Effector CD8-positive, alpha-beta T cell (primary cell): ENCODE measurements at places on chromosomes 11 and 22.

GRCh38 chr22:45224331-45224730 is 16.4 kb downstream of the KIAA0930 start:
- DNase-seq, result no peak

GRCh38 chr22:19360862-19361261 is 69.3 kb upstream of the CLTCL1 start:
- DNase-seq, result no peak

DNA sequence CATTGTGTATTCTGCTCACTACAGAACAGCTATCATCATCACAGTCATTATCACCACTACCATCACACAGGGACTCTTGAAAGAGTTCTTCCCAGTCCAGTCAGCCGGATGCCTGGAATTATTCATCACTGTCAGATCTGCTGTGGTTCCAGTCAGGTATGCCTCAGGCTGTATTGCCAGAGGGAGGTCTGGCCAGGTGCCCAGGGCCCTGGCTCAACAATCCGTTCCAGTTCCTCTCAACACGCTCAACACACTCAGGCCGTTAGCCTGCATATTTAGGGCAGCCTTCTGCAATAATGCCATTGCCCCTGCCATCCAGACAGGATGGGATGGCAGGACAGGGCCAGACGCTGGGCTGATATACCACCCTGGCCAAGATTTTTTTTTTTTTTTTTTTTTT is 28.6 kb upstream of the RASL10A start:
- DNase-seq, result no peak

DNA sequence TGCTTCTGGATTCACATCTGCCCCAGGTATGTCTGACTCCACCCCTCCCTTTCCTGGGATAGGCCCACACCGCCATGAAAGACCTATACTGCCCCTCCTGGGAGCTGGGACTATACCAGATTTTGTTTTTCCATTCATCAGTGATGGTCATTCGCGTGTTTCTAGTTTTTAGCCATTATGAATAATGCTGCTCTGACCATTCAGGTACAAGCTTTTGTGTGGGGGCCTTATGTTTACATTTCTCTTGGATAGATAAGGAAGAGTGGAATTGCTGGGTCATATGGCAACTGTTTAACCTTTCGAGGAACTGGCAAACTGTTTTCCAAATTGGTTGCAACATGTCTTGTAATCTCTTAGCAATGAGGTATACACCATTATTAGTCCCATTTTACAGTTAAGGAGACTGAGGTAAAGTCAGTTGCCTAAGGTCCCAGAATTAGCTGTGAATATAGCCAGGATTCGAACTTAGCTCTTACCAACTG is 1.2 kb upstream of the TBC1D10A start:
- DNase-seq, result no peak

- no peak for DNase-seq
These were observed 11.8 kb downstream of the SLC25A45 start for GRCh38 chr11:65370659-65371049.

GRCh38 chr11:45918331-45918941 is 759 bp upstream of the PEX16 start:
- DNase-seq, result peak; percentile 42

DNA sequence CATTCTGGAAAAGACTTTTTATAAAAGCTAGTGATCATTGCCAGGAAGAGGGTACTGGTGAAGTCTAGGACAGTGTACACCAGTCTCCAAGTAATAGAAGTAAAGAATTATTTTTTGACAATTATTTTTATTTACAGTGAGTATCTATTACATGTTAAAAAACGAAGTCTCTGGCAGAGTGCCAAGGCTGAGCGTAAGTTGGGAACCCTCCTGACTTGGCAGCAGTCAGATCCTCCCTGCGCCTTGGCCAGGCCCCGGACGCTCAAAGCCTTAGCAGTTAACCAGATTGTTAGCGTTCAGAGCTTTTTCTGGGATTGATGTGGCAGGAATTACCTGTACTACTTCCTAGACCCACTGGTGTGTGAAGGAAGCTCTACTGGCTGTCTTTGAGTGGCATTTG is 38.1 kb upstream of the CTTN start:
- no peak for DNase-seq

GRCh38 chr22:42969348-42969975 is 45.5 kb downstream of the PACSIN2 start:
- no peak for DNase-seq

DNA sequence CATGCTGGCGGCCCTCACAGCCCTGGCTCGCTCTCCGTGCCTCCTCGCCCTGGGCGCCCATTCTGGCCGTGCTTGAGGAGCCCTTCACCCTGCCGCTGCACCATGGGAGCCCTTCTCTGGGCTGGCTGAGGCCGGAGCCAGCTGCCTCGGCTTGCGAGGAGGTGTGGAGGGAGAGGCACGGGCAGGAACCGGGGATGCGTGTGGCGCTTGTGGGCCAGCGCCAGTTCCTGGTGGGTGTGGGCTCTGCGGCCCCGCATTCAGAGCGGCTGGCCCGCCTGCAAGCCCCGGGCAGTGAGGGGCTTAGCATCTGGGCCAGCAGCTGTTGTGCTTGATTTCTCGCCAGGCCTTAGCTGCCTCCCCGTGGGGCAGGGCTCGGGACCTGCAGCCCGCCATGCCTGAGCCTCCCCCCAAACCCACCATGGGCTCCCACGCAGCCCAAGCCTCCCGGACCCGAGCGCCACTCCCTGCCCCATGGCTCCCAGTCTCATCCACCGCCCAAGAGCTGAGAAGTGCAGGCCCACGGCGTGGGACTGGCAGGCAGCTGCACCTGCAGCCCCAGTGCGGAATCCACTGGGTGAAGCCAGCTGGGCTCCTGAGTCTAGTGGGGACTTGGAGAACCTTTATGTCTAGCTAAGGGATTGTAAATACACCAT is 163.4 kb upstream of the LRRC4C start:
- no peak for DNase-seq

- no peak for DNase-seq
These were observed 33.6 kb upstream of the SUSD2 start for GRCh38 chr22:24147666-24148065.

DNA sequence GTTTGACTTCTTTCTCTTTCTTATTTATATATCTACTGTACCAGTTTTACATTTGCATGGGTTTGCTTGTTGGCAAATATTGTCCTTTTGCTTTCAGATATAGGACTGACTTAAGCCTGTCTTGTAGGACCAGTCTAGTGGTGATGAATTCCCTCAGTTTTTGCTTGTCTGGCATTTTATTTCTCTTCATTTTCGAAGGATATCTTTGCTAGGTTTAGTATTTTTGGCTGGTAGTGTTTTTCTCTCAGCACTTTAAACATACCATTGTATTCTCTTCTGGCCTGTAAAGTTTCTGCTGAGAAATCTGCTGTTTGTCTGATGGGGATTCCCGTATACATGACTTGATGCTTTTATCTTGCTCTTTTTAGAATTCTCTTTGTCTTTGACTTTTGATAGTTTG is 14.2 kb upstream of the ZBED5 start:
- no peak for DNase-seq

DNA sequence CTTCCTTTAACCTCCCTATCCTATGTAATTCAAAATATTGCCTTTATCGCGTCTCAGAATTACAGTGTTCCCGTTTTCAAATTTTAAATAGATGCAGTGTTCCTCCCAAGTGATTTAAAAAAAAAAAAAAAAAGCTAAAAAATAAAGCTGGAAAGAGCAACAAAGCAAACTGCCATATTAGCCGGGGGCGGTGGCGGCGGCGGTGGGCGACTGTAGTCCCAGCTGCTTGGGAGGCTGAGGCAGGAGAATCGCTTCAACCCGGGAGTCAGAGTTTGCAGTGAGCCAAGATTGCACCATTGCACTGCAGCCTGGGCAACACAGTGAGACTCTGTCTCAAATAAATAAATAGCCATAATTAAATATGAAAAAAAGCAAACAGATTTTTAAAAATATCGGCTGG is 5.5 kb upstream of the AGBL2 start:
- DNase-seq, result no peak

DNA sequence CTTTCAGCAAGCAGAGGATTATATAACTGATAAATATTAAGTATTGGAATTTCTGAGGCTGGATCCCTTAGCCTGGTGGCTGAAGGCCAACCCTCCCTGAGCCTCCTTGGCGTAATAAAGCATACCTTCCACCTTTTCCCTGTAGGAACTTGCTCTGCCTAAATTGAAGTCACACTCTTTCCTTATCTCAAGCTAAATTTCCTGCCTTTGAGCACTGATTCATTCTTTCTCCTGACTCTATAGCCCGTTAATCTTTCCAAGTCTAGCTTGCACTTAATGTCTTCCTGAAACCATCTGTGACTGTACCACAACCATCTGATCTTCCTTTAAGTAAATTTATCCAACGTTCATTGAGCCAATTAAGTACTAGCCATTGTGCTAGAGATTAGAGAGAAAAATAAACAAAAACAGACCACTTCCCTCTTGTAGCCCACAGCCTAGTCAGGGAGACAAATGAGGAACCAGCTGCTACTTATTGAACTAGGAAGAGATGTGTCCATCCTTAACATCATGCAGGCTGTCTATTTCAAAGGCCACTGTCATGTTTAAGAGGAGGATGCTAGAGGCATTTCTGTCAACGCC is 62.9 kb downstream of the GRK3 start:
- DNase-seq, result no peak

- no peak for DNase-seq
These were observed 15.2 kb upstream of the ARAP1 start for GRCh38 chr11:72767203-72768062.

- DNase-seq, result no peak
These were observed 9.6 kb downstream of the PLEKHA7 start for GRCh38 chr11:17004486-17005148.

- no peak for DNase-seq
These were observed 20.6 kb downstream of the STARD10 start for GRCh38 chr11:72773291-72773690.

DNA sequence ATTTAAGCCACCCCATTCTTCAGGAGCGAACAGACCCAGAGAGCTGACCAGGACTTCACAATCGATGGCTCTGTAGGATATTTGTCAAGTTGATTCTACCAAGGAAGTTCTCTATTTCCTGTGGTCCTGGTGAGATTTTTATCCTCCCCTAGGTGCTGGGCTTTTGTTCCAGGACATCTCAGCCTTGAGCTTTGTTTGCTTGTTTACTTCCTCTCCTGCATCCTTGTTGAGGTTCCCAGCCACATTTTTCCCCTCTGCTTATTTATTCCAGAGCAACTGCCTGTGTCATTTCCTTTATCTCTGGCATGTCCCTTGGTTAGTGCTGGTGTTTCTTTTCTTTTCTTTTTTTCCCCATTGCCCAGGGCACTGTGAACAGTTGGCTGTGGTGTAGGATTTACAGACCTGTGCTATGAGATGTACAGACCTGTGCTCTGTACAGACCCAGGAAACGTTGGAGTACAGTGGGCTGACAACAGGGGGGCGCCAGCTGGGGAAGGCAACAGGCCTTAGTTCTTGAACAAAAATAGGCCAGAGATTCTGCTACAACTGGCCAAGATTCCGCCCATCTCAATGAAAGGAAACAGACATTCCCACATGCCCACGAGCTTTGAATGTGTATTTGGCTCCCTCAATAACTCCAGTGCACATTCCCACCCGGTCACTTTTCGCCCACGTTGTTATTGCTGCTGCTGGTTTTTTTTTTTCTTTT is 235.9 kb upstream of the DDI1 start:
- no peak for DNase-seq

GRCh38 chr22:31441652-31442051 is 42.2 kb downstream of the DRG1 start:
- DNase-seq, result no peak

DNA sequence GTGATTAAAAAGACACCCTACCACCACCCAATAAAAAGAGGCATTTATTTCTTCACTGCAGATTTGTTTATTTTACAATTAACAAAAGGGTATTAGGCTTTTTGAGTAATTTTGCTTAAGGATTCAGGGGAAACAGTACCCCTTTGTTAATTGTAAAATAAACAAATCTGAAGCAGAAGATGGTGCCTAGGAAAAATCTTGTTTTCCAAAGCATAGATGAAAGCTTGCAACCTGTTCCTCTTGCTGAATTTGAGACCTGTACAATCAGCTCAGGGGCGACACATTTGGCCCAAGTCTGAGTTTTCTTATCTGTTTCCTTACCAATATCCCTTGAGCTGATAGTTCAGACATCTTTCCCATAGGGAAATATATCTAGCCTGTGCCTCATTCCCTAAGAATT is 171.9 kb downstream of the GRIA4 start:
- no peak for DNase-seq

DNA sequence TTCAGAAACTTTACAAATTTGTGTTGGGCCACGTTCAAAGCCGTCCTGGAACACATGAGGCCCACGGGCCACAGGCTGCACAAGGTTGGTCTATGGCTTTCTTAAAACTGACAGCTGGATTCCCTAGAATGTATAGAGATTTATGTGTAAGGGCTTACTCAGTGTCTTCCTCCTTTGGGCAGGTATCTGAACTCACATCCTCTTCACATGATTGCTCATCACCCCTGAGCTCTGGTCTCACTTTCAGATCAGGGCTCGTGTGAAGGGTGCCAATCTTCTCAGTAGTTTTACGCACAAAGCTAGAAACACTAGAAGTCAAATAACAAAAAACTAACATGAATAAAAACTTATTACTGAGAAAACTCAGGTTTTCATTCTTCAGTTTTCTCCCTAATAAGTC is 27.1 kb downstream of the HPS5 start:
- no peak for DNase-seq
